Activated CD4-positive, alpha-beta T cell treated with anti-CD3 and anti-CD28 coated beads for 1 hour (primary cell): ENCODE measurements at places on chromosomes 1 and 21.

GRCh38 chr1:112721966-112722524 is 6.9 kb upstream of the PPM1J start:
- no peak for DNase-seq

DNA sequence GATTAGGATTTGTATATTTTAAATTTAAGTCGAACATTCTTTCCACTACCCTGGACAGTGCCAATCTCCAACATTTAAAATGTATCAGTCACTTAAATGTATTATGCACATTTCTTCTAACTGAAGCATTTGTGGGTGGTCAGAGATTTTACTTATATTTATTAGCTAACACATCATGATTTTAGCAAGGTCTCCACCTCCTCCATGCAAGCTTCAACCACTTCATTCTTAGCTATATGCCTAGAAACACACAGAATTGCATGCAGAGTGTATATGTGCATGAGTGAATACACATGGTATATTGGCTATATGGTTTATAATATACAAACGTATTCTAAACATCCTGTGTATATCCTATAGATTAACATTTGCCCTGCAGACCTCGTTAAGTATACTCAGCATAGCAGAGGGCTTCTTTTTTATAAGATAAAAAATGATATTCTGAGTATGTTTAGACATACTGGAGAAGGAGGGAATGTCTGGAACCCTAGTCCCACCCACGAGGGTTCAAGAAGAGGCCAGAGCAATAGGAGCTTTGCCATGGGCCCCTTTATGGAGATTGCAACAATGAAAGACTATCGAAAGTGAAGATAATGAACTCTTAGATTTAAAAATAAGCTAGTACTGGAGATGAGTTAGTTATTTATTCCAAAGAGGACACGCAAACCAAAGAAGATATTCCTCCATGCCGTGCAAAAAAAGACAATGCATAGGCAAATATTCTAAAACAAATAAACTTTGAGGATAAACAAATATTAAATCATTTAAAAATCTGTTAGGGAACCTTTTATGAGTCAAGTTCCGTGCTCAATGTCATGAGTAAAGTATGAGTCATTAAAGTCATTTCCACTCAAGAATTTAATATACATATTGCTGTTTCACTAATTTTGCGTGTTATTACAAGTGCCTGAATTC is 480.4 kb downstream of the SIPA1L2 start:
- DNase-seq, result no peak

DNA sequence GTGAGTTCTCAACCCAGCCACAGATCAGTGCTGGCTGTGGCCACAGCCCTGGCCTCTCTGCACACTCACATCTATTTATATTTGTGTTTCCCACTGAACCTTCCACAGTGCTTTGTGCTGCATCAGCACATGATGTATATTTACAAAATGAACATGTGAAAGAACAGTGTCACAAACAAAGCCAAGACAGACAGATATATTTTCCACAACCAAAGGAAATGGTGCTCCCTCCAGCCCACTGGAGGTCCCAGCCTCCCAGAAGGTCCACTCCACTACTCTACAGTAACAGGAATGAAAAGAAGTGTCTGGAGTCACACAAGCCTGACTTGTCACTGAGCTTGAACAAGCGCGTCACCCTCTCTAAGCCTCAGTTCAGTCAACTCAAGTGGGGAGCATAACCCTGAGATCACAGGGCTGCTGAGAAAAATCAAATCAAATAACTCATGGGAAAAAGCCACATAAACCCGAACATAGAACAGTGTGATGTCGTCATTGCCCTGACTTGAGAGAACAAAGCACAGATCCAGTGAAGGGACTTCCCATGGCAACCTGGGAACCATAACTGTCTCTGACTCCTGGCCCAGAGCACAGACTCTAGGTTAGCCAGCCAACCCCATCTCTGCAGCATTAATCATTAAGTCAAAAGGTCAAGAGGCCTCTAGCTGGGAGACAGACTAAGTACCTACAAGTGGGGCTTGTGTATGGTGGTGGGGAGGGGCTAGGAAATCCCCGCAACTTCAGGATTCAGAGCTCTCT is 121.2 kb downstream of the TRABD2B start:
- no peak for DNase-seq

DNA sequence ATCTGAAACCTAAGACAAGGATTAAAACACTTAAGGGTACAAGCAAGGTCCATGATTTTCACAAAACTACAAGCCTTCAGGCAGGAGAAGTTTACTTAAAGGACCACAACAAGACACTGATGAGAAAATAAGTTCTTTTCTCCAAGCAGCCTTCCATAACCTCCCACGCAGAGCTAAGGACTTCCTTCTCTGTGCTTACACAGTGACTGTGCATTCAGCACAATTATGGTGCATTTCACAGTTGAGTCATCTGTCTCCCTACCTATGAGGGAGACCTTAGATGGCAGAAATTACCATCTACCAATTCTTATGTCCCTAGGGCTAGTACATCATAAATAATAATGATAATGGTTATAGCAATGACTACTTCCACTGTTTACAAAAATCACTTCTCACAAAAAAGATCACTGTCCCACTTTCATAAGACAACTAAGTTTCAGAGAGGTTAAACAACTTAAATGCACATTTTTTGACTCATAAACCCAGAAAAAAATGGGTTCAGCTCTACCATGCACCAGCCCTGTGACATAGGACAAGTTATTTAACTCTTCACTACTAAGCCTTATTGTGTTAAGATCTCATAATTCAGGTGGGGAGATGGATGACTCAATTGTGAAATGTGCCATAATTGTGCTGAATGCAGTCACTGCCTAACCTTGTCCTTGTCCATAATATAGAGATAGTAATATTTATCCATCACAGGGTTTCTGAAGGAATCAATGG is 45.3 kb downstream of the TARBP1 start:
- DNase-seq, result no peak

DNA sequence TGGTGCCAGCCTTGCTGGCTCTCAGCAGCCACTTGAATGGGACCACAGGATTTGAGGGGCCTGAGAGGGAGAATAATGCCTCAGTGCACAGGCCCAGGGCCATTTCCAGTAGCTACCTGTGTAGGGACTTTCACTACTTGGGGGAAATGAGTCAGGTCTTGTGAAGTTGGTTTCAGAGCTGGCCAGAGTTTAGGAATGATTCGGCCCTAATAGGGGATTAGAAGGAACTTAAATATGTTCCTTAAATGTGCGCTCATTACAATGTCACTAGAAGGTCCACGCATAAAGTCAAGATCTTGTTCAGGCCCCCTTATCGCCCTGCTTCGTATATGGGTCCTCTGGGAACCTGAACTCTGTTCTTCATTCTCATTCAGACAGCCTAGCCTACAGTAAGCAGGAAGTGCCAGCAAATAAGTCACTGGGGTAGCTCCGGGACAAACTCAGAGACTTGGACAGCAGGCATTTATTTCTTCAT is 5.6 kb upstream of the AKR1A1 start:
- no peak for DNase-seq

DNA sequence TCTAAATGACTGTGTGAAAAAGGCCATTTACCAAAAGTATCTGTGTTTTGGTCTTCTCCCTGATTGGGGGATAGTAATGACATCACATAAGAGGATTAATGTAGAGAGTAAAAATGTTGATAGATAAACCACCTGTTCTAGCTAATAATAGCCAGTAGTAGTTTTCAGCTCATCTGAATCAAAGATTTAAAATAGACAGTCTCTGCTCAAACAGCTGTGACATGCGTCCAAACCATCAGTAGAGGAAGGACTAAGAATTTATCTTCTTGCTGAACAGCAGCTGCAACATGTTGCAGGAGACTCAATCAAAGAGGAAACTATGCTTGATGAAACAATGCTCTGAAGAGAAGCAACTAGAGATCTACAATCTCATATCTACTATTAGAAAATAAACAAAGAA is 21.4 kb downstream of the TMPRSS15 start:
- DNase-seq, result no peak

DNA sequence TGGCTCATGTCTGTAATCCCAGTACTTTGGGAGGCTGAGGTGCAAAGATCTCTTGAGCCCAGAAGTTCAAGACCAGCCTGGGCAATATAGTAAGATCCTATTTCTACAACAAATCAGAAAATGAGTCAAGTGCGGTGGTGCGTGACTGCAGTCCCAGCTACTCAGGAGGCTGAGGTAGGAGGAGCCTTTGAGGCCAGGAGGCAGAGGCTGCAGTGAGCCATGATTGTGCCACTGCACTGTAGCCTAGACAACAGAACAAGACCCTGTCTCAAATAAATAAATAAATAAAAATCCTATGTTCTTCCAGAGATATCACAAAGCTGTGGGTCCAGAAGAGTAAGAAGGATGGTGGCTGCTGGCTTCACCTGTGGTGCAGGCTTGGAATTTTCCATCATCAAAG is 22.1 kb downstream of the CDA start:
- DNase-seq, result no peak

DNA sequence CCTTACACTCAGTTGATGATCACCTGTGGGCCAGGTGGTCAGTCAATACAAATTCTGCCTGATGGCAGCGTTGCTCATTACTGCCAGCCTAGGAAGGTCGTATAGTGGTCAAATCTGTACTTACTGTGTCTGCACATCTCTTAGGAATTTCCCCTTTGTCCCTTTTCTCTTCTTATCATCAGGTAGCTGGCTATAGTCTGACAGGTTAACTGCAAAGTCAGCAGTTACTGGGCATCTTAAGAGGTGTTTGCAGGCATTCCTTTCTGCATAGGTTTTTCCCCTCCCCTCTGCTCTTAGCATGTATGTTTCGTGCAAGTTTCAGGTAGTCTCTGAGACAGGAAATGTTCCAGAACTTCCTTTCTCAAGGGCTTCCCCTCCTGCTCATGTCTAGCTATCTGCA is 298.7 kb downstream of the LRRIQ3 start:
- no peak for DNase-seq
